Fibroblast of villous mesenchyme (primary cell): ENCODE measurements at places on chromosomes 12 and 14. TPM values are rescaled to one million over a fixed set of nuclear protein-coding genes. Genes with fewer than 3 reads are reported as not detected.

The LRRC10 gene
- not detected in 2 replicates for total RNA-seq

The ACOT2 gene
- 26.8 and 48.0 TPM in 2 replicates for total RNA-seq

DNA sequence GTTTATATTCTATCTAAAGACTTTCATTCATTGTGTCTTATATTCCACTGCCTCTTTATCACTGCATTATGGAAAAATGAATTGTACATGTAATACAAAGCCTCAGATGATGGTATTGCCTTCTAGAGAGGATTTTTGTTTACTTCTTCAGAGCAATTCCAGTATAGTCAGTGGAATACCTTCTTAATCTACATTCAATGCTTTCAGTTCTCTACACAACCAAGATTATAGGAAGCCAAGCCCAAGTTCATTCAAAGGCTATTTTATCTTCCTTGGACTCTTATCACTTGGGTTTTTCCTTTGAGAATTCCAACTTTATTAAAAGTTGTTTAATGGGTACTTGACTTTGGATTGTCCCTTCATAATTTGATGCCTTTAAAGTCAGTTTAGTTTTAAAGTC lies 1971.0 kb upstream of the FLRT2 start:
- DNase-seq, result no peak

GRCh38 chr14:37403626-37404025 lies 191.4 kb downstream of the FOXA1 start:
- DNase-seq, result no peak

- no peak for DNase-seq
Observed at GRCh38 chr14:93741556-93742230, 46.6 kb downstream of the PRIMA1 start.

DNA sequence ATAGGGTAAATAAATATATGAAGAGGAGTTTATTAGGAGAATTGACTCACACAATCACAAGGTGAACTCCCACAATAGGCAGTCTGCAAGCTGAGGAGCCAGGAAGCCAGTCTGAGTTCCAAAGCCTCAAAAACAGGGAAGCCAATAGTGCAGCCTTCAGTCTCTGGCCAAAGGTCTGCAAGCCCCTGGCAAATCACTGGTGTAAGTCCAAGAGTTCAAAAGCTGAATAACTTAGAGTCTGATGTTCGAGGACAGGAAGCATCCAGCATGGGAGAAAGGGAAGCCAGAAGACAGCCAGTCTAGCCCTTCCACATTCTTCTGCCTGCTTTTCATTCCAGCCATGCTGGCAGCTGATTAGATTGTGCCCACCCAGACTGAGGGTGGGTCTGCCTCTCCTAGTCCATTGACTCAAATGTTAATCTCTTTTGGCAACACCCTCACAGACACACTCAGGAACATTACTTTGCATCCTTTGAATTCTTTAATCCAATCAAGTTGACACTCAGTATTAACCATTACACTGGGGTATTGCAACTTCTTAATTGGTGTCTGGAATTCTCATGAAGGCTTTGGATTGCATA lies 736.5 kb upstream of the LMO3 start:
- DNase-seq, result no peak
